Epithelial cell of esophagus (primary cell): ENCODE measurements at places on chromosomes 5 and 9.

GRCh38 chr9:131188976-131189375, 63.6 kb downstream of the NUP214 start:
- DNase-seq, result no peak

DNA sequence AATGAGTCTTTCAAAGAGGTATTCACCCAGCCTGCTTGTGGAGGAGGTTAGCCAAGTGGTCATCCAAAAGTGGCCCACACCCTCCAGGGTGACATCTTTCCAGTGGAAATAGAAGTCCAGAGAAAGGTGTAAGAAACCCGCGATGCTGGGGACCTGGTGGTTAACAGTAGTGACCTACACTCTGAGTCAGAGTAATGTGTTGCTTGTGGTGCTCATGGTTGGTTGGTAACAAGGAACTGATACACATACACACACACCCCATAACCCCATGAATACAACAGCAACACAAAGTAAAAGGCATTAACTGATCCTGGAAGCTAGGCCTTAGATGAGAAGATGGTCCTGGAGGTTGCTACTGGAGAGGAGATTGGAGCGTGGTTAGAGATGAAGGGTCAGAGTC, 26.9 kb downstream of the MRPS30 start:
- no peak for DNase-seq

DNA sequence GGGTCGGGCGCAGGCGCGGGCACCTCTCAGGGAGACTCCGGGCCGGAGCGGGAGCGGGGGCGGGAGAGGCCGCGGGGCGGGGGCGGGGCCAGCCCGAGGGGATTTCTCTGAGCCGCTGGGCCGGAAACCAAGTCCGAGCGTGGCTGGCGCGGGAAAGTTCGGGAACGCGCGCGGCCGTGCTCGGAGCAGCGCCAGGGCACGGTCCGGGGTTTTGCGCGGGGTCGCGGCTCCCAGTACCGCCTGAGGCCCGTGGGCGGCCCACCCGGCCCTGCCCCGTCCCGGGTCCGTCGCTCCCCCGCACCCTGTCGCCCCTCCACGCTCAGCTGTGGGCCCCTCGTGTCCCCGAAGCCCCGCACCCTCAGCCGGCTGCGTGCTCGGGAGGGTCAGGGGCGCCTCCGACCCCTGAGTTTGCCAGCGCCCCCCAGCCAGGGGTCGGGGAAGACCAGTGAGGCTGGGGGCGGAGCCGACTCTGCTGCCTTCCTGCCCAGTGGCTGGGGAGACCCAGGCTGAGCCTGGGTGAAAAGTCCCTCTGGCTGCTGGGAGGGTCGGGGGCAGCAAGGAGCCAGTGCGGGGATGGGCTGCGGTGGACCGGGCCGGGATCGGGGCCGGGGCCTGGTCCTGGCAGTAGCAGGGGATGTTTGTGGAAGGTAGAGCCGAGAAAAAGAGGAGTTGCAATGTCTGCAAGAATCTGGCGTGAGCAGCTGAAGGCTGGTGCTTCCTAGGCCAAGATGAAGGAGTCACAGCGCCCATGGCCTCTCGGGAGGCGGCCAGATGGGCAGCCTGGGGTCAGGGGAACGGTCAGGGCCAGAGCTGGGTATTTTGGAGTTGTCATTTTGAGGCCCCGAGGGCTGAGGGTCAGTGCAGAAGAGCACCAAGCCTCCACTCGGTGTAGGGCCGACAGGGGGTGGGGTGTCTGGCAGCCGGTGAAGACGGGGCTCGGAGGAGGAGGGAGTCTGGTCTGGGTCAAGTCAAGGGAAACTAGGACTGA, 588 bp downstream of the TRAF2 start:
- no peak for DNase-seq

- no peak for DNase-seq
Measured at GRCh38 chr5:149235841-149236240, 35.8 kb upstream of the AFAP1L1 start.

- peak; percentile 17 for DNase-seq
Measured at GRCh38 chr9:1837453-1838084, 177.6 kb upstream of the SMARCA2 start.

- DNase-seq, result no peak
Measured at GRCh38 chr9:33645706-33646105, 121.7 kb downstream of the ANKRD18B start.

DNA sequence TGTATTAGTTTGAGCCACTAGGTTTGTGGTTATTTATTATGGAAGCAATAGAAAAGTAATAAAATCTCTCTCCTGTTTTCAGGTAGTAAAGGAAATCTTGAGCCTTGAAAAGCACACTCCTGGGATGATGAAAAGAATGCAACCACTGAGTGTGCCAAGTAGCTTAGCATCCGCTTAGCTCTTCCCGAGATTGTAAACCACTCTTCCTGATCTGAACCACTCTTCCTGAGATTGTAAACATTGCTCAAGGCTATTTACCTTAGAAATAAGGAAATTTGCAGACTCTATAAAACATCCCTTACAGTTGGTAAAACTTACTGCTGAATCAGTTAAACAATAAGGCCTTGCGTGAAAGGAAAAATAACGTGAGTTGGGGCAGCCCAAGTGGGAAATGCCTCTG, 17.4 kb upstream of the IL33 start:
- peak; percentile 46 for DNase-seq

DNA sequence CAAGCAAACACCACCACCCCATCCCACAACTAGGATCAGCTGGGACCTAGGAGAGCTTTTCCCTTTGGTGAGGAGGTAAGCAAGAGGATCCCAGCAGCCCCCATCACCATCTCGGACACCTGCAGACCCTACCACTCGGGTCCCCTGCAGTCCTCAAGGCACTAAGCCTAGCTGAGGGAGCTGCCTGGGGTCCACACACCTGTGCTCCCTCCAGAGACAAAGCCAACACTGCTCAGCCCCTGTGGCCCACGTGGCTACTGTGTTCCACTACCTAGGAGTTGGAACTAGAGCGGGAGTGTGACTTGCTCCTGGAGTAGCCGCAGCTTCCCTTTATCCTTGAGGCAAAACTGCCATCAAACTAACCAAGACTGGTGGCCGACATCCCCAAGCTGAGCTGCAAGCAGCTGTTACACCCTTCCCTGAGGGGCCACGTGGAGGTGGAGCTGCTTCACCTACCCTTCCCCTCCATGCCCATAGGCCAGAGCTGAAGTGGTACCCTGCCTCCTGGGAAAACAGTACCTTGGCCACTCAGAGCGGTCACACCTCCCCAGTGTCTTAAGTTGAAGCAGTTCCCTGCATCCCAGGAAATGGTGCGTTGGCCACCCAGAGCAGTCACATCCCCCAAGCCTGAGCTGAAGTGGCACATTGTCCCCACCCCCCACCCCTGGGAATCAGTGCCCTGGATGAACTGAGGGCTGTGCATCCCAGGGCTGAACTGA, 205.5 kb downstream of the CACNA1B start:
- DNase-seq, result no peak

- DNase-seq, result no peak
Measured at GRCh38 chr5:72474046-72474500, 33.1 kb downstream of the ZNF366 start.

GRCh38 chr5:44868541-44868940, 59.8 kb downstream of the MRPS30 start:
- DNase-seq, result peak; percentile 10

GRCh38 chr5:180283026-180283615, 8.8 kb downstream of the MAPK9 start:
- DNase-seq, result peak; percentile 75

DNA sequence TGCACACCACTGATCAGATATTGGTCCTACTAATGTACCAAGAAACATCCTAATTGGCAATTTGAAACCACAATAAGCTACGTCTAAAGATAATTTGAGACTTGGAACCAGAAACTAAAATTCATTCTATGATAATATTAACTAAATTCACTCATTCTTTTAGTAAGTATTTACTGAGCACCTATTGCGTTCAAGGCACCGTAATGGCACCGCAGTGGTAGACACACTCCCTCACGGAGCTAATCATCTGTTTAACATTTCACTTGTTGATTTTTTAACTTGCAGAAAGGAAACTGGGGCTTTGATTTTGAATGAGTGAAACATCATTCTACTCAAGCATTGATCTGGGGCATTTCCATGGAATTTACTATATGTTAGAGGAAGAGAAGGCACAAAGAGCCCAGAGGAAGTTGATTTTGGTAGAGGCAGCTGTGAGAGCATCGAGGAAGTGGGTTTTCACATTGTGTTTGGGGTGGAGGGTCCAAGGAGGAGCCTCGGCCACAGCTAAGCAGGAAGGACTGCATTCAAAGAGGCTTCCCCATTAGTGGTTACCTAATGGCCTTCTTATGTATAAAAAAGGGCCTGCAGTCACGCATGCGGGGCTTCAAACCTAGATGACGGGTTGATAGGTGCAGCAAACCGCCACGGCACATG, 7.1 kb downstream of the RAPGEF1 start:
- DNase-seq, result no peak

- no peak for DNase-seq
Measured at GRCh38 chr9:112772215-112772509, 21.6 kb downstream of the SNX30 start.

DNA sequence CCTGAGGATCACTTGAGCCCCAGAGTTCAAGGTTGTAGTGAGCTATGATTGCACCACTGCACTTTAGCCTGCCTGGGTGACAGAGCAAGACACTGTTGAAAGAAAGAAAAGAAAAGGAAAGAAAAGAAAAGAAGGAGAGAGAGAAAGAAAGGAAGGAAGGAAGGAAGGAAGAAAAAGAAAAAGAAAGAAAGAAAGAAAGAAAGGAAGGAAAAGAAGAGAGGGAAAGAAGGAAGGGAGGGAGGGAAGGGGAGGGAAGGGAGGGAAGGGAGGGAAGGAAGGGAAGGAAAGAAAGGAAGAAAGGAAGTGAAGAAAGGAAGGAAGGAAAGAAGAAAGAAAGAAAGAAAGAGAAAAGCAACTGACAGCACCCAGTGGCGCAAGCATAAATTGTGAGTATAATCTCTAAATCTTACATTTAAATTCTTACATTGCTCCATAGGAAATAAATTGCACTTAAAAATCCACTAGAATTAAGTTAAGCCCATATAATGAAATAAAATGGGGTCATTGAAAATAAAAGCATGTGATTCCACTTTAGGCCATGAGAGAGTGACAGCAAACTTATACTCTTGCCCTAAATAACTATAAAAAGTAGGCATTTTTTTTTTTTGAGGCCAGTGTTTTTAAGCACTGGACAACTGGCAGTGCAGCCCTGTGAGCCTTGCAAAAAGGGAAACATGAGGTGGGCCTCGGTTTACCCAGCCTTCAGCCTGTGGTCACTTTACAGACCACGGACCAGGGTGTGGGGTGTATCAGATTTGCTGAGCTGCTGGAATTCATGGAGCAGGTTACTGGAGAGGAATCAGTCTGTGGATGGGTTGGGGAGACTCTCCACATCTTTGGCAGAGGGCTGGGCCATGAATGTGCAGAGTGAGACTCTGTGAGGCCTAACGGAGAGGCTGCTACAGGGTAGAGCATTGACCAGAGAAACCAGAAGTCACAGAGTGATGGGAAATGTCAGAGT, 175.5 kb downstream of the TTLL11 start:
- no peak for DNase-seq

DNA sequence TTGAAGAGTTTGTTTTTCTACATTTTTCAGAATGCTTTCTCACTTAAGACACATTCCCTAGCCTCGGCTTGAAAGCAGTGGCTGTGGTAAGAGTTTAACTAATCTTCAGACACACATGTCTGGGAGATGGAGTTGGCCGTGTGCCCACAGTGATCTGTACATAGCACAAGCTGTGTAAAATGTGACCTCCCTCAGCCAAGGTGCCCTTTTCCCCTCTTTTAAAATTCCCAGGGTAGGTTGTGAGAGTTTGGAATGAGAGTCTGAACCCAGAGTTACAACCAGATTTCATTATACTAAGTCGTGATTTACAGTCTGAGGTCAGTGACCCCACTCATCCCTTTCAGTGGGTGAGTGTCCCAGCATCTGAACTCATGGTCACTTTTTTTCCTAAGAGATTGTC, 230.4 kb downstream of the DOCK8 start:
- DNase-seq, result peak; percentile 57

- no peak for DNase-seq
Measured at GRCh38 chr5:171762021-171762608, 23.5 kb upstream of the SMIM23 start.
